ENCODE measurements at places on chromosomes 1 and 21.

- DNase-seq, result no peak
Measured at GRCh38 chr1:162632217-162632666, at the start of gene DDR2. Gene DDR2 (plus strand): TSS chr1:162632464. CDS start chr1:162719064, 86,600 bp downstream.

DNA sequence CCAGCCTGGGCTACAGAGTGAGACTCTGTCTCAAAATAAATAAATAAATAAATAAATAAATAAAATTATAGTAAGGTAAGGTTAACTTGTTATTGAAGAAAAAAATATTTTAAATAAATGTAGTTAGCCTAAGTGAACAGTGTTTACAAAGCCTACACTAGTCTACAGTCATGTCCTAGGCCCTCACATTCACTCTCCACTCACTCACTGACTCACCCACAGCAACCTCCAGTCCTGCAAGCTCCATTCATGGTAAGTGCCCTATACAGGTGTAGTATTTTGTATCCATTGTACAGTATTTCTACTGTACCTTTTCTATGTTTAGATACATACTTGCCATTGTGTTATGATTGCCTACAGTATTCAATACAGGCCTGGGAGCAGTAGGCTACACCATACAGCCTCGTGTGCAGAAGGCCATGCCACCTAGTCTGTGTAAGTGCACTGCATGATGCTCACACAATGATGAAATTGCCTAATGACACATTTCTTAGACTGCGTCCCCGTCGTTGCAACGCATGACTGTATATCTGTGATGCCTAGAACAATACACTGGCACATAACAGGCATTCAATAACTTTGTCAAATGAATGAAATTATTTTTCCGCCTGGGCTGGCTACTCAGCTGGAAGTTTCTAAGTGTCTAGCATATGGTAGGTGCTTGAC, 14.8 kb downstream of the KCNN3 start:
- DNase-seq, result no peak

- no peak for DNase-seq
Measured at GRCh38 chr1:15963363-15963967, 12.4 kb downstream of the ZBTB17 start.

DNA sequence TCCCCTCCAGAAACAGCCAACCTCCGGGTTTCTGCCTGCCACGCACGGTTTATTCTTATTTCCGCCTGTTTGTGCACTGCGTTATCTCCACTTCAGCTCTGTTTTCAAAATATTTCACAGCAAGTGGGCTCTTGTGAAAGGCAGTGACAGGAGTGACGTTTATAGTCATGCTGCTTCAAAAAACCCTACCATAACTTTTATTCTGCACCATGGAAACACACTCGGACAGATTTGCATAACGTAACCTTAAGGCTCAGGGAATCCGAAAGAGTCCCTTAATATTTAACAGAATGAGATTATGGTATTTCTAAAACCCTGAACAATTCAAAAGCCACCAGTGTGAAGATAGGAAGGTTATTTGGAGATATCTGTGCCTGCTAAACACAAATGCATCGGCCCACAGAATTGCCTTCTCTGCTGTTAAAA, 782 bp upstream of the SDE2 start:
- no peak for DNase-seq

- DNase-seq, result no peak
Measured at GRCh38 chr1:107095647-107096046, 39.2 kb downstream of the PRMT6 start.

DNA sequence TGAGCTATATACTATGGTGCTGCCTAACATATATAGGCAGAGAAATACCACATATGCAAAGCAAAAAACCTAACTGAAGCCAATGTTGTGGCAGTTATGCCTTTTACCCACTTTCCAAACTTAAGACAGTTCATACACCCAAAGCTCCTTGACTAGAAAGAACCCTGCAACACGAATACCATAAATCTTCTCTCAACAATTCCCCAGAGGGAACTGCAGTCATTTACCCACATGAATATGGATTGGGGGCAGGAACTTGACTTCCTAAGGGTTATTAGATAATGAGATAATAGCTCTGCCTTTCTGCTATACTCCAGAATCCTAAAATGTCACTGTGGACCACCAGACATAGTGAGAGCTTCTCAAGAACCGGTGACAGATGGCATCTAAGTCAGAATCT, 2.9 kb upstream of the ASPM start:
- DNase-seq, result peak; percentile 30

DNA sequence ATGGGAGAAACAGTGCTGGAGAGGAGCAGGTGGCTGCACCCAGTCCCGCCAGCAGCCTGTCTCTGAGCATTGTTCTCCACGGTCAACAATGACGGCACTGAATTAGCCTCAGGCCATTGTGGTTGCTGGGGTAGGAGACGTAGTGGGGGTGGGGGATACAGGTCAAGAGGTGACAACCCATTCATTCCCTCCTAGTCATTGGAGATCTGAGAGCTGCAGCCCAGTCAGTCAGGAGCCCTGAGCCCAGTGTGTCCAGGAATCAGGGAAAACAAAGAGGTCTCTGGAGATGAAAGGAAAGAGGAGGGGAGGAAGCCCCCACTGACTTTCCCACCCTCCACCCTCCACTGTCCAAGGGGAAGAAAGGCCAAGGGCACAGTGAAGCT, 15.3 kb downstream of the SMIM12 start:
- DNase-seq, result no peak

GRCh38 chr1:206464456-206464964, 5.8 kb upstream of the IKBKE start:
- DNase-seq, result no peak

DNA sequence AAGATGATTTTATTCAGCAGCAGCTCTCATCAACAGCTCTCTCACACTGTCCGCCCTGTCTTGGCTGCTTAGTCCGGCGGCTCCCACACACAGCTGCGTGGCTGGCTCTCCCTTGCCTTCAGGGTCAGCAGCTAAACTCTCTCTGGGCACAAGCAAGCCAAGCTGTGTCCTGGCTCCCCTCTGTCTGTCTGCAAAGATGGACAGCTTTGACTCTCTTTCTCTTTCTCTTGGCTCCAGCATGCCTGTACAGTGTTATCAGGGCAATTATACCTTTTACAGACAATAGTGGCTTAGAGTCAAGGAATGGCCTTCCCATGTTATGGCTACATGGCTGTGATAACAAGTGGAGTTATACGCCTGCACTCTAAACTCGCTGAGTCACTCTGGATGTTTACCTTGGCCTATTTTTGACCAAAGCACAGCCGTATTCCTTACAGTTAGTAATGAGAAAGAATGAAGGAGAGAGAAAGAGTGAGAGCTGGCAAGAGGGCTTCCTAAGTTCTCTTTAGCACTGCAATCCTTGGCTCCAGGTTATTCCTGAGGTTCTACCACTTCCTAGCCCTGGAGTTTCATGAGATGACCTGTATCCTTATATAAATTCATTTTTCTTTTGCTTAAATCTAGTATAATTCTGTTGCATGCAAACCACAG, 59.9 kb upstream of the ZSWIM5 start:
- DNase-seq, result no peak

GRCh38 chr1:1157426-1157913, 16.2 kb upstream of the TTLL10 start:
- peak; percentile 60 for DNase-seq

DNA sequence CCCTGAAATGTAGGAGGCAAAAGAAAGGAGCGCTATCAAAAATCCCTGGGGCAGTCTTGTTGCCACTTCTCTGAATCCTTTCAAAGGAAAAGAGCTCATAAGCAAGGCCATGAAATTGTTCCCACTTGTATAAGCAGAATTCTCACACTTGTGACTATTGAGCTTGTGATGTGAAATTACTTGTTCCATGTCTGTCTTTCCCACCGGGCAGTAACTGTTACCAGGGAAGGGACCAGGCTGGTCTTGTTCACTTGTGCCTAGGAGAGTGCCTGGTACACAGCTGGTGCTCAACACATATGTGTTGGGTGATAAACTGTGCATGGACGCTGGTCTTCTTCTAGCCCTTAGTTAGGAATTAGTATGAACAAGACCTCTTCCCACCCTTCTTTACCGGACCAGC, 150.6 kb downstream of the CDC7 start:
- no peak for DNase-seq

GRCh38 chr1:206721454-206721853, 36.7 kb downstream of the MAPKAPK2 start:
- DNase-seq, result no peak

GRCh38 chr1:23614032-23614660, 54.8 kb upstream of the ID3 start:
- DNase-seq, result peak; percentile 25

DNA sequence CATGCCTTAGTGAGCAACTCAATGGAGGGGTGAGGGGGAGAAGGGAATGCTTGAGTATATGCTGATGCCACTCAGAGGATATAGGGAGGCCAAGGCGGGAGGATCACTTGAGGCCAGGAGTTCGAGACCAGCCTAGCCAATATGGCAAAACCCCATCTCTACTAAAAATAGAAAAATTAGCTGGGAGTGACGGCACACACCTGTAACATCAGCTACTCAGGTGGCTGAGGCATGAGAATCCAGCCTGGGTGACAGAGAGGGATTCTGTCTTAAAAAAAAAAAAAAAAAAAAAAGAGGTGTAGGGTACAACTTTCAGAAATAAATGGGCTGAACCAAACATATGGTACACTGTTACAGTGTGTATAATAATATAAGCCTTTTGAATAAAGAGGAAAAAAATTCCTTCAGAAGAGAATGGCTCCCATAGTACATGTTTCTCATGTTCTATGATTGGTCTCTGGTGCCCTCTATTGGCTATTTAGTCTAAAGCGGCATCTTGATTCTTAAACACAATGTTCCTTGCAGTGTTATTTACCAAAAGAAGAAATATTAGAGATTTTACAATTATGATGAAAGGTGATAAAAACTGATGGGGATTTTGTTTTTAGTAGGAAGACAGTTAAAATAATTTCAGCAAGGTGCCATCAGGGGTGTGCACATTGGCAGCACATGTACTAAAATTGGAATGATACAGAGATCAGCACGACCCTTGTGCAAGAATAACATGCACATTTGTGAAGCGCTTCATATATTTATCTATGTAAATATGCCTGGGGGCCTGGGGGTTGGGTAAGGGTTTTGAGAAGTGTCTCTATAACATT, 109.8 kb downstream of the PATJ start:
- DNase-seq, result peak; percentile 87

- no peak for DNase-seq
Measured at GRCh38 chr1:112196008-112196588, 199.9 kb upstream of the CTTNBP2NL start.

DNA sequence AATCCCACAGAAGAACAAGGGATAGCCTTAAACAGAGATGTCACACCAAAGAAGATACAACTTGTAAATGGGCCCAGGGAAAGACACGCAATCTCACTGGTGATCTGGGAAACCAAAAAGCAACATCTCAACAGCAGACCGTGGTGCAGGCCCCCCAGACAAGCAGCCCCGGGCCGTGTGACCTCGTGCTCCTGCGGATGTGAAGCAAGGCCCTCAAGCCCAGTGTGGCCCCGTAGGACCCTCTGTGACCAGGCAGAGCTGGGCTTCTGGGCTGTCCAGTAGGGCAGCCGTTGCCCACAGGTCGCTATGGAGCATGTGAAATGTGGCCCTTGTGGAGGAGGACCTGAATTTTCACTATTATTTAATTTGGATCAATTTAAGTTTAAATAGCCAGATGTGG, 34.9 kb upstream of the TMEM52 start:
- no peak for DNase-seq

GRCh38 chr1:230385930-230386329, 40.2 kb downstream of the PGBD5 start:
- DNase-seq, result no peak

DNA sequence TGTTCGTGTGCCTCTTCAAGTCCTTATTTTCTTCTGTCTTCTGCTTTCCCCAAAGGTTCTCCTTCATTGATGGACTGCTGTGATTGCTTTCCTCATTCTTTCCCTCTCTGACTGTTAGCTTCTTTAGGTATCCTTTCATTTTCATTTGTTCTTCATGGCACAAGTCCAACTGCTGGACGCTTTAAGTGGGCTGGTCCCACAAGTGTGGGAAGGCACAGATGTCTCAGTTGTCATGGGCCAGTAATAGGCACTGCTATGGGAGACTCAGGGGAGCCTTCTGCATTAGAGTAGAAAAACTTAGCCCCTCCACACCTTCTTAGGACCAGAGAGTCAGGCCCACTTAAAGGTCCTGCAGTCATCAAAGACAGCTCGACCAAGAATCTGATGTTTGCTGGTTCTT, 122.3 kb upstream of the C1orf105 start:
- DNase-seq, result no peak

GRCh38 chr1:179120736-179121135, 38.9 kb downstream of the TOR3A start:
- peak; percentile 73 for DNase-seq

- peak; percentile 82 for DNase-seq
Measured at GRCh38 chr1:31781138-31781755, 17.1 kb upstream of the ADGRB2 start.

- DNase-seq, result no peak
Measured at GRCh38 chr1:58190267-58190988, 356.1 kb downstream of the OMA1 start.

DNA sequence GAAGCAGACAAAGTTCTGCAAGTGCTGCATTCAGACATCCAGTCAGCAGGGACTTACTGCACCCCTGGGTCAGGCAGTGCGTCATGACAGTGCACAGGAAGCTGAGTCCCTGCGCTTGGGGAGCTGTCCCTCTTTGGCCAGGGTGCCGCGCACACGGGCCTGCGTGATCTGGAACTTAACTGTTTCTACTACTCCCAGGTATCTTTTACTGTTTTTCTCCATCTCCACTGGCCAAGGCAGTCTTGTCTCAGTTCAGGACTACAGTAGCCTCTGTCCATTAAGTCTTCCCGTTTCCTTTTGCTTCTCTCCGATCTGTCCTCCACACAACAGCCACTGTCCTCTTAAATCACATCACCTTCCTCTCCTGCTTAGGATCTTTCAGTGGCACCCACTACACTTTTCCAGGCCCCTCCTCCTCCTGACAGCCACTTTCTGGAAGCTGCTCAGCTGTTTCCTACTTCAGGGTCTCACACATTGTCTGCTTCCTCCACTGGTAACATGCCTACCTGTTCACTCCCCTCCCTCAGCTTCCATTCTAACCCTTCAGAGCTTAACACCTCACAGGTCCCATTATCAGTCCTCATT, 15.9 kb downstream of the ERRFI1 start:
- DNase-seq, result no peak

- no peak for DNase-seq
Measured at GRCh38 chr1:18893120-18893519, 9.2 kb downstream of the ALDH4A1 start.

GRCh38 chr1:27331426-27331825, 9.5 kb downstream of the TMEM222 start:
- no peak for DNase-seq

- DNase-seq, result no peak
Measured at GRCh38 chr1:186753241-186753640, 73.0 kb upstream of the PTGS2 start.

DNA sequence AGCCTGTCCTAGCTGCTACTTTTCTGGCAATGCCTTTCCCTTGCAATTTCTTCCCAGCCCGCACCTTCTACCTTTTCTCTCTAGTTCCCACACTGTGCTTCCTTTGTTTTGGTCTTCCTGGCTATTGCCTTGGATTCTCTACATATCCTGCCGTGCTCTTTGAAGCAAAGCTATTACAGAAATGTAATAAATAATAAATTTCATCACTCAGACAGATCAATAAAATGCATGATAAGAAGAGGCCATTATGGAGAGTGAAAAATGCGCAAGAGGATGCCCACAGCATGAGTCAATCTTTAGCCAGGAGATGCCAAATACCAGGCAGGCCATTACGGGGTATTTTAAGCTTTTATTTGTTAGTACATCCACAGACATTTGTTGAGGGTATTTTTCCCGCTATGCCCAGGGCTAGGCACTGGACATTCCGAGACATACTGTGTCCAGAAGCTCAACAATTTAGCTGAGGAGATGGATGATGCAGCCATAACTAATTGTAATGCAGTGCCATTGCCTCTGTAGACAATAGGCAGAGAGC, 163.6 kb downstream of the ST6GALNAC3 start:
- DNase-seq, result no peak

- no peak for DNase-seq
Measured at GRCh38 chr1:185341196-185341781, 24.2 kb upstream of the IVNS1ABP start.
